ENCODE measurements at places on chromosomes 12 and 14.

GRCh38 chr14:93017898-93018297, 94.9 kb downstream of the CHGA start:
- no peak for DNase-seq

DNA sequence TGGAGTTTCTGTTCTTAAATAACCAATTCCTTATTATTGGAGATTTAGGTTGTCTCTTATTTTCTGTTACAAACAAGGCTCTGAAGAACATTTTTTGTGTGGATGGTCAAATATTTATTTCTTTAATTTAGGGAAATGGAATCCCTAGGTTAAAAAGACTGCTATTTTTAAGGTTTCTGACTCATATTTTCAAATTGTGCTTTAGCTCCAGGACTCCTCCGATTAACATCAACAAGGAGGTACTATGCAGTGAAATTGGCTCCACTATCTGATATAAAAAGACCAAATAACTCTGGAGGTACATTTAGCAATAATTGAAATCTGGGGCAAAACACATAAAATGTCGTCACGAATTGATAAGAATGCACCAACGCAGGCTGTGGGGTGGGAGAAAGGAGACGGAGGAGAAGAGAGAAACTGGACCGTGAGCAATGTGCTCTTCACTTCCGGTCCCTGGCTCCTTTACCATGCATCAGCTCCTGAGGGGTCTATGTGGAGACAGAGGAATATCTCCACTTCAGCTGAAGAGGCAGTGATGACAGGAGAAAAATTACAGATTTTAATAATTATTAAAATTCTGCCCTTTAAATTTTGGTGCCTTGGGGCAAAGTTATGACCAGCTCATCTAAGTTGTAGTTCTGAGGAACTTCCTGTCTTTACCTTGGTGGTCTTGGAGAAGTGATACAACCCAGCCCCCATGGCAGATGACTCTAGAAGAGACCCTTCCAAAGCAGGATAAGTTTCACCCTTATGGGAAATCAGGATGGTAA, 90.2 kb upstream of the BTG1 start:
- DNase-seq = no peak

DNA sequence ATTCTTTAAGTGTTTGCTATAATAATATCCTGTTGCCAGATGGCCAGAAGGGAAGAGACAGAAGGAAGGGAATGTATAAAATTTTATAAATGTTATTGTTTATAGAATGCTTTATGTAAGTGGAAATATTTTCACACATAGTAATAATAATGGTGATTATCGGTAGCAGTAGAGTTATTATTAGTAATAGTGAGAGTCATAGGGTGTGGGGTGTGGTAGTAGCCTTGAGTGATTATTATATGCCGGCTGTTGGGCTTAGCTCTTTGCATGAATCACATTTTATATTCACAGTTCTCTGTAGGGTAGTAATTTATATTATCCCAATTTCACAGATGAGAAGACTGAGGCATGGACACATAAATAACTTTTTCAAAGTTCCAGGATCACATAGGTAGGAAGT, 391.4 kb downstream of the C12orf75 start:
- no peak for DNase-seq

- DNase-seq = no peak
Observed at GRCh38 chr12:52434081-52434733, at the start of gene KRT75. Gene KRT75 (minus strand): TSS chr12:52434371. CDS start chr12:52434304, 67 bp downstream.

- DNase-seq = no peak
Observed at GRCh38 chr12:127606476-127607015, 660.4 kb upstream of the TMEM132C start.

GRCh38 chr12:2355604-2356003, 302.8 kb downstream of the CACNA1C start:
- DNase-seq = no peak

- DNase-seq = no peak
Observed at GRCh38 chr12:53960187-53961024, 5.7 kb downstream of the HOXC12 start.

DNA sequence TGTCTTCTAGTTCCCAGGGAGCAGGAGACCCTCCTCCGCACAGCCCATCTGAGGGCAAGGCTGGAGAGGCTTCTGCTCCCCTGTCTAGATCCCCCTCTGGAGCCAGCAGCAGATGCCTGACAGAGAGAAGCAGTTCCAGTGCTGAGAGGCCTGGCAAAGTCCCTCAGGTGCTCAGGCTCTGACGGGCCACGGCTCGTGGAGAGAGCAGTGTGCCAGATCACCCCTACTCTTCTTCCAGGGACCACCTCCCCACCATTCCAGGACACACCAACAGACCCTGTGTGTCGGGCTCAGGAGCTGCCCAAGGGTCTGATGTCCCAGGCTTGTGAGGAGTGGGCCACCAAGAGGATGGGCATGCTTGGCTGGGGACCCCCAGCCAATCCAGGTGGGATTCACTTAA, 22.5 kb upstream of the C14orf180 start:
- DNase-seq = no peak

DNA sequence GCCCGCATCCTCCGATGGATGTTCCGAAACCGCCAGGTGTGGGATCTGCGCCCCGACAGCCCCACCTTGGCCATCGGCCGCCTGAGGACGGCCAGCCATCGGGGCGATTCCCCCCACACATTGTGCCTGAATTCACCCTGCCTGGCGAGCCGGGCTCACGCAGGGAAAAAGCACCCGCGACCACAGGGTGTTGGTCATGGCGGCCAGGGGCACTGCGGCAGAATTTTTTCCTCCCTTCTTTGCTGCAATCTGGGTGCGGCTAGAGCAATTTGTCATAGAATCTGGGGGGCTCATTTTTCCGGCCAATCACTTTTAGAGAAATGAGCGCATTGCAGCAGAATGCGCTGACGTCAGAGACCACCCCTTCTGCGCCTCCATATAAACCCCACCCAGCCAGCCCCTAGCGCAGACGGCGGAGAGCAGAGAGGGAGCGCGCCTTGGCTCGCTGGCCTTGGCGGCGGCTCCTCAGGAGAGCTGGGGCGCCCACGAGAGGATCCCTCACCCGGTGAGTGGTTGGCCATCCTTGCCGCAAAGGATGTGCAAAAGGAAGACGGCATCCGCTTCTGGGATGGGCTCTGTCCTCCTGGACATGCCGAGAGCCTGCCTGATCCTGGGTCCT, at the start of gene MEG3:
Gene MEG3, plus strand, starts transcription at position 406 of the 619 bp plus-strand sequence.
- DNase-seq = no peak

GRCh38 chr14:96191841-96192462, 12.7 kb upstream of the BDKRB2 start:
- DNase-seq = no peak

- no peak for DNase-seq
Observed at GRCh38 chr14:44830371-44830770, 131.4 kb downstream of the KLHL28 start.

DNA sequence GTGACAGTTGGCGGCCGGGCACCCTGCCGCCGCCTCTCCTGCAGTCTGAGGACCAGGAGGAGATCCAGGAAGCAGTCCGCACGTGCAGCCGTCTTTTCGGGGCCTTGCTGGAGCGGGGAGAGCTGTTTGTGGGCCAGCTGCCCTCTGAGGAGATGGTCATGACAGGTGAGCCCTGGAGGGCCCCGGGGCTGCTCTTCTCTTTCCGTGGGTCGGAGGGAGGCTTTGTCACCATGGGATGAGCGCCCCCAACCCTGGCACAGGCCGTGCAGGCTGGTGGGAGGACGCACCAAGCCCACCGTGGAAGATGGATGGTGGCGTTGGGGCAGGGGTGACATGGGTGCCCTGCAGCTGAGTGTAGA, 532 bp downstream of the NOC4L start:
- no peak for DNase-seq

DNA sequence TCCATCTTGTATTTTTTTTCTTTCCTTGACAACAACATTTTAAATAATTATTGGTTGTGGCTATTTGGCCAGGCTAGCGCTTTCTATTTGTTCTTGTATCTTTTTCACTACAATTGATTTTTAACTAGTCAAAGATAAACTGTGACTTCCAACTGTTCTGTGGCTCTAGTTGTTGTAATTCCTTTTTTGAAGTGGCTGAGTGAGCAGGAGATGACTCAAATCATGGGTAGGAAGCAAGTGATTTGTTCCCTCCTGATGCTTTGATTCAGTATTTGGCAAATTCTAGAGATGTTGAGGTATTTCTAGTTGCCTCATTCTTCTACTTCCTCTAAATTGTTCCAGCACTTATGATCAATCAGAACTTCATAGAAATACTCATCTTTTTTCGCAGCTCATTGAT, 633.5 kb downstream of the RERGL start:
- no peak for DNase-seq

DNA sequence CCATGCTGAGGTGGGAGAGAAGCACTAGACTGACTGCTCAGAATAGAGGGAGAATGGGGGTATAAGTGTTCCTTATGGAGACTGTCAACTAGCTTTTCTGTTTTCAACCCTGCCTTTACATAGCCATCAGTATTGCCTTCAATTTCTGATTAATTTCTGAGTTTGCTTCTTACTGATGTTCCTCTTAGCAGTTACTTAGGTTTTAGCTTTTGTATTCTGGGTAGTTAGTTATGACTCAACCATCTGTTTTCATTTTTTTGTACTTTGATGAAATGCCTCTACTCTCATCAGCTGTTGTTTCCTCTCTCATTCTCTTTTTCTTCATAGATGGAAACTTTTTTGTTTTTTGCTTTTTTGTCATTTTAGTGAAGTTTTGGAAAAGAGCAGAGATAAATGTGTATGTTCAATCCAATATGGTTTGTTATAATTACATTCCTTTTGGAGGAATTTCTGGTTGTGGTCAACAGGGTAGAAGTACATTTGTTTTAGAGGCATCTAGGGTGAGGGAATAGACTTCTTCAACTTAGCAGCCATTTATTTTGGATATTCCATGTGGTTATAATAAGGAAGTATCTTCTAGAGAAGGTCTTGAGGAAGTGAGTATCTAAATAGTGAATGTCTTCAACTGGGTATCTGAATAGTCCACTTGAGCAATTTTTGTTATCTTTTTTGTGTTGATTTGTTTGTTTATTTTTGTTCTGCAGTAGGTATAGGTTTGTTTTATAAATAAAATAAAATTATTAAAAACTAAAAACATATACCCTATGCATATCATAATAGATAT, 29.6 kb downstream of the PMCH start:
- no peak for DNase-seq

GRCh38 chr14:99792551-99793212, 531 bp upstream of the EML1 start:
- no peak for DNase-seq

DNA sequence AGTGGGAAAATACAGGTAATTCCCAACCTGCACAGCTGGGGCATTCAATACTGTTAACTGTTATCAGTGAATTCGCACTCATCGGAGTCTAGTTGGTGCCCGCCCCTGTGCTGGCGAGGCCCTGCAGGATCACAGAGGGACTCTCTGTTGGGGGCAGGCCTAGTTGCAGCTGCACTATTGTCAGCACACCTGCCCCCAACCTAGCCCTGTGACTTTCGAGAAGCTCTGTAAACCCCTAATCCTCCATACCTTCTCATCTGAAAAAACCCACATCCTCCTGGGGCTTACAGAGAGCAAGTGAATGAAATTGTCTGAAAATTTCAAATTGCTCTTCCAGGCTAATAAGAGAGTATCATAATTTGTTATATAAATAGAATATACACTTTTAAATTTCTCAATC, 132.2 kb upstream of the NUDT4 start:
- no peak for DNase-seq

DNA sequence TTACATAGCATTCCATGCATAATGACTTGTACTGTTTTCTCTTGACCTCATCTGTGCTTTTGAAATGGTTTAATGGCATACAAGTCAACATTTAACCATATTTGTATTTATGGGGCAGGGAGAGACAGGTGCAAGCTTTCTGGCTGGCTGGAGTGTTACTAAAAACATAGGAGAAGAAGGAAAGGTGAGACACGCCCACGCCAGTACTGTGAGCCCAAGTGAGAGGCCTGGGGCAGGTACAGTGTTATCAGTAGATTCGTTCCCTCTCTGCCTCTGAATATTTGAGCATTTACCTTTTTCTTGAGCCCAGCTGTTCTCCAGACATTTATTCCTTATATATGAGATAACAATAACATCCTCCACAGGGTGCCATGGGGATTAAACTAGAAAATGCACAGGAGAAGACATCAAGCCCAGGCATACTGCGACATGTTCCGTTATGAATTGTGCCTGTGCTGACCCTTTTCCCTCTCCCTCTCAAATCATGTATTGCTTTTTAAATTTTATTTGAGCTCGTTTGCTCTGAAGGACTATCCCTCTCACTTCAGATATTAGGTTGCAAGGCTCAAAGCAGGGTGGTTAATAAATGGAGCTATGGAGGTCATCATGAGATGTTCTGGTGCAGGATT, 34.6 kb upstream of the TUBA1C start:
- DNase-seq = no peak

- no peak for DNase-seq
Observed at GRCh38 chr12:104643093-104643818, 186.5 kb downstream of the CHST11 start.

DNA sequence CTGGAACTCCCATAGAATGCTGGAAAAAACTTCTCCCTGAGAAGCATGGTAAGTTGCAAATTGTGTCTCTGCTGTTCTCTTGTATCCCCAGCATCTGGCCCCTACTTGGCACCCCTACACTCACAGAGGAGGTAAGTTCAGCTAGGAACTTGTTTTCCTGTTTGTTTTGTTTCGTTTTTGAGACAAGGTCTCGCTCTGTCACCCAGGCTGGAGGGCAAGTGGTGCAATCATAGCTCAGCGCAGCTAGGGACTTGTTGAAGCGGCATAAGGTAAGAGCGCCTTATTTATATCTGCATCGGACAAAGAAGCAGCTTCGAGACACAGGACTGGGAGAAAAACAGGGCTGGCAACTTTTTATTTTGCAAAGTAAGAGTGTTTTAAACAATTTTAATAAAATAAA, 18.5 kb upstream of the ANO2 start:
- DNase-seq = no peak

DNA sequence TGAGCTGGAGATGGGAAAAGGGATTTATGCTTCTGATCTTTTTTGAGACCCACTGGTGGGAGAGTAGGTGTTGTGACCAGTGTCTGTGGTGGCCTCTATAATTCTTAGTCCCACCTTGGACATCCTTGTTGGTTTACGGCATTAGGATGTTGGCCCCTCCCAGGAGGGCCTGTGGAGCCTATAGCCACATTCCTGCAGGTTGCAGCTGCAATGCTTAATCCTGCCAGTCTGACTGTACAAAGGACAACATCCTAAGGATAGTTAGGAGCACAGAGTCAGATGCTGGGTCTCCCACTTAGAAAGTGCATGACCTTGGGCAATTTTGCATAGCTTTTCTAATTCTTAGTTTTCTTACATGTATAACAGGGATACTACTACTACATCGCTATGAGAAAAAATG, 150.9 kb upstream of the SLC38A2 start:
- no peak for DNase-seq

- DNase-seq = no peak
Observed at GRCh38 chr14:89543425-89543790, 126.4 kb upstream of the FOXN3 start.

- DNase-seq = no peak
Observed at GRCh38 chr12:23564451-23565152, 384.9 kb downstream of the SOX5 start.

GRCh38 chr12:1351926-1352325, 242.5 kb downstream of the FBXL14 start:
- no peak for DNase-seq

- no peak for DNase-seq
Observed at GRCh38 chr14:98368916-98369315, 903.1 kb downstream of the BCL11B start.
